Muscle of arm (tissue), 14 donors: ENCODE measurements at places on chromosomes 2 and 18. TPM values are rescaled to one million over a fixed set of nuclear protein-coding genes. Genes with fewer than 3 reads are reported as not detected.

DNA sequence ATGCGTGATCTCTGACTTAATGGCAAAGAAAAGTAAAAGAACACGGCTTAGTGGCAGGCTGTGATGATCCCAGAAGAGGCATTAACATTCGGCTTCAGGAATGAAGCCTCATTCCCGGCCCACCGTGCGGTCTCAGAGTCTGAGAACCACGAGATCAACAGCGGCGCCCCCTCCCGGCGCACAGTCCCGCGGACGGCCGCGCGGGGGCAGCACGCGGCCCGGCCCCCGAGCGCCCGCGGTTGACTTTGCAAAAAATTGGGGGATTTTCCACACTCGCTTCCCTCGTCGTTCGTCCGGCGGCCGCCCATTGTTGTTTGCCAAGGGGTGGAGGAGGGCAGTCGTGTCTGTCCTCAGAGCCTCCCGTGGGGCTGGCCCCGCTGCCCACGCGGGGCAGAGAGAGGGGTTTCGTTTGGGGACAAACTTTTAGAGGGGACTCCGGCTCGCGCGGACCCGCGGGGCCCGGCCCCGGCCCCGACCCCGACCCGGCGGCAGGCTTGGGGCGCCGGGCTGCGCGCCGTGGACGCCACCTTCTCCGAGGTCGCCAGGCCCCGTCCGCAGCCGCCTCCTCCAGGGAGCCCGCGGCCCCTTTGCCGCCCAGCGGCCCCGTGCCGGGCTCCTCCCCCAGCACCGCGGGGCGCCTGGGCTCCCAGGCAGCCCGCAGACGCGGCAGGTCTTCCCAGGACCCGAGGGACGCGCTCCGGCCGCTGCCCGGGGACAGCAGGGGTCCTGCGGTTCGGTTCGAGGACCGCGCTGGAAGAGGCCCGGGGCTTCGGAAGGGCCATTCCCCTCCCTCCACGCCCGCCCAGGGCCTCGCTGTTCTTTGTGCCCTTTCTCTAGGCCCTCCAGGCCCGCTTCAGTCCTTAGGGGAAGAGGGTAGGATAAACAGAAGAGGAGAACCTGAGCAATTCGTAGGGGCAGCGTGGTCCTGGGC, 3.4 kb upstream of the HS6ST1 start:
- peak; percentile 87 for DNase-seq

GRCh38 chr18:24157855-24158254, 19.0 kb downstream of the CABYR start:
- DNase-seq = no peak

DNA sequence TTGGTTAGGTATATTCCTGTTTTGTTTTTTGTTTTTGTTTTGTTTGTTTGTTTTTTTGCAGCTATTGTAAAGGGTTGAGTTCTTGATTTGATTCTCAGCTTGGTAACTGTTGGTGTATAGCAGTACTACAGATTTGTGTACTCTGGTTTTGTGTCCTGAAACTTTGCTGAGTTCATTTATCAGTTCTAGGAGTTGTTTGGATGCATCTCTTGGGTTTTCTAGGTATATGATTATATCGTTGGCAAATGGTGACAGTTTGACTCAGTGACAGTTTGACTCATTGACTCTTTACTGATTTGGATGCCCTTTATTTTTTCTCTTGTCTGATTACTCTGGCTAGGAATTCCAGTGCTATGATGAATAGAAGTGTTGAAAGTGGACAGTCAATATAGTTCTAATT, 53.7 kb downstream of the APLF start:
- DNase-seq = no peak

DNA sequence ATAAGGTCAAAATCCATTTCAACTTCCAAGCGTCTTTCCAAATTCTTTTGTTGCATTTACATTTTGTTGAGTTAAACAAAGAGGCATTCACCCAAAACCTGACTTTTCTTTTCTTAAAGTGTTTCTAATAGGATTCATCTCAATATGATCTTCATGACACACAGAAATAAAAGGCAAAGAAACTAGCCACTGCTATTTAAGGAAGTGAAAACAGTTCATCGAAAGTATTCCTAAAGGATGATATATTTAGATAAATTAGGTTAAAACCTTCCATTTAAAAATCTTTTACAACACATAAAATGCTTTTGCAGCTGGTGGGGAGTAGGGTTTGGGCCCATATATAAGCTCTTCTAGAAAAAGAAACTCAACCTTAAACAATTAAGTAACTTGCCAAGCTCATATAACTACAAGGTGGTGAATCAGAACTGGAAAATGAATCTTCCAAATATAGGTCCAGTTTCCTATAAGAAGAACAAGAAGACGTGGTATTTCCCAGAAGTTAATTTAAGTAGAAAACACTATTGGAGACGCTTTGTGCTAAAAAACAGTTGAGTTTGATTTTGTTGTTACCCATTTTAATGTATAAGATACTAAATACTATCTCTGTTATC, 336.0 kb upstream of the HNRNPA3 start:
- DNase-seq = no peak

- DNase-seq = no peak
These were observed 926.5 kb upstream of the ACVR2A start for GRCh38 chr2:146918280-146918679.

DNA sequence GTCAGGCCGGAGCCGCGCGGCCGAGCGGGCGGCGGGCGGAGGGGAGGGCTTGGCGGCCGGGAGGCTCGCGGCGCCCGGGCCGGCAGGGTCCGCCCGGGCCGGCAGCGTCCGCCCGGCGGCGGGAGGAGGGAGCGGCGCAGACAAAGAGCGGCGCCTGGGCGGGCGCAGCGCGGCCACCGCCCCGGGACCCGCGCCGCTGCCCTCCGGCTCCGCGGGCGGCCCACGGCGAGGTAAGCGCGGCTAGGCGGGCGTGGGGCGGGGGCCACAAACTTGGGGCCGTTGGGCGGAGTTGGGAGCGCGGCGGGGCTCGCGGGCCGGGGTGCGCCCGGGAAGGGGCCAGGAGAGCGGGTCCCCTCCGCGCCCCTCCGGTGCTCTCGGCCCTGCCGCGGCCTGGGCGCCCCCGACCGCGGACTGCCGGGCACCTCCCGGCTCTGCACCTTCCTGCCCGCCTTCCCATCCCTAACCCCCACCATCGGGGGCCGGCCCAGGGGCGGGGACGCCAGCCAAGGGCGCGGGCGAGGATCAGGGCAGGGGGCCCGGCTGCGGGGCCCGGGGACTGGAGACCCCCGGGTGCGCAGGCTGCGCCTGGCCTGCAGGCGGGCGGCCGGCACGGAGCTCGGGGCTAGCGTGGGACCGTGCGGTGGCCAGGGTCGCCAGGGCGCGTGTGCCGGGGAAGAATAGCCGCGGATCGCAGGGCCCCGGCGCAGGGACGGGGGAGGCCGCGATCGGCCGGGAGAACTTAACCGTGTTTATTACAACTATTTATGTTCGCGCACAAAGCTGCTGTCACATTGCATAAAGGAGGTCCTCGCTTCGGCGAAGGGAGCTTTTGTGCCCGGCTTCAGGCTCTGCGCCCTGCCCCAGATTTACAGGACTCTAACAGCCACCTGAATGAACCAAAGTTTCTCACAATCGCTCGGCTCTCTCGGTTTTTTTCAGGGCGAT, at the start of gene NCK2:
TSS of gene NCK2 (plus strand) at position 4 of the 945 bp plus-strand sequence. CDS start 110,152 bp downstream, outside the sequence.
- DNase-seq = peak; percentile 39

GRCh38 chr18:25672490-25672889, 320.5 kb upstream of the ZNF521 start:
- no peak for DNase-seq

DNA sequence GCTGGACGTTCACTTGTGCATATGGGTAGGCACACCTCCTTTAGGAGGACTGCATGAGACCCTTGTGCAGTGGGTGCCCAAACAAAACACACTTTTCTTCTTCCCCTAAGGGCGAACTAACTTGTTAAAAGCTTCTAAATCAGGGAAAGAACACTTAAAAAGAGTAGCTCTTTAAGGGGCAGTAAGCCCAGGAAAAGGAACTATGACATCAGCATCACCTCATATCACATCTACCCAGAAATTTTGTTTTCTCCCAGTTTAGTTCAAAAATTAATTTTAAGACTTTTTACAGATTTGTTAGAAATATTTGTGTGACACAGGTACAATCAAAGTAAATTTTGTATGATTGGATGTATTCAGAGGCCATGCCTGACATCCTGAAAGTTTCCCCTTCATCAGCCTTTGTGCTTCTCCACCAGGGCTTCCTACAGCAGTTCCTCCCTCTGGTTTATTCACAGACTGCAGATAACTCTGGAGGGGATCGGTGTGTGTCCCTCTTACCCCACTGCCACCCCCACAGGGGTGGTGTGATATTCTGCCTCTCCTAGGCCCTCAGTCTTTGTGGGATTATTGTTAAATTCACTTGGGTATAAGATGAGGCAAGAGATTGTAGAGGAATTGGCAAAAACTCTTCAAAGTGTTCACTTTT, 27.6 kb downstream of the BCL2L11 start:
- DNase-seq = no peak

DNA sequence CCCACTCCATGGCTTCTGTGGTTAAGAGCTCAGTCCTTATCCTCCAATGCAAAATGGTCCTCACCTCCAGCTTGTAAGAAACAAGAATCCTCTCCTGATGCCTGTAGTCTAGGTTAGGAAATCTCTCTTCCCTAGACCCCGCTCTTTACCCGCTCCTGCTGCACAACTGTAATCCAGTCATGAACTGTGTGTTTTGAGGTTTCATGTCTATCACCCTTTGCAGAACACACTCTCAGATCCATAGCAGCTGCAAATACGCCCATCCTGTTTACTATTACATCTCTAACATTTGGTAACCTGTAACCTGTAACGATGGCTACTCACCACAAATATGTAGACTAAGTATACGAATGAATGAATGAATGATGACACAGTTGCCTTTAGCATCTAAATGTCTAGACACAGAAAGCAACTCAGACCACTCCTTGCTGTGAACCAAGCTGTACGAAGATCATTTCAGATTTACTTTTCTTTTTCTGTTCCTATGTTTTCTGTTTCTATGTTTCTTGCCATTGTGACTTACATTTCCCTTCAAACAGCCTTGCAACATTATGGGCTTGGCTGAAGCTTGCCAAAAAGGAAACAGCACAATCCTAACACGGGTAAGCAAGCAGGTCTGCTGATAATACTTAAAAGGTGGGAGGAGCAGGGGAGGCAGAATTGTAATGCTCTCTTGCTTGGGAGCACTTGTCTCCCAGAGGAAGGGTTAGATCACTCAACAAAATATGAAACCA, 53.7 kb downstream of the EPHA4 start:
- DNase-seq = no peak

The CAPN13 gene
- polyA plus RNA-seq = not detected

The CHST10 gene
- polyA plus RNA-seq = 10.8 TPM

The IL36B gene
- not detected for polyA plus RNA-seq
